ENCODE measurements at places on chromosomes 13 and 19.

DNA sequence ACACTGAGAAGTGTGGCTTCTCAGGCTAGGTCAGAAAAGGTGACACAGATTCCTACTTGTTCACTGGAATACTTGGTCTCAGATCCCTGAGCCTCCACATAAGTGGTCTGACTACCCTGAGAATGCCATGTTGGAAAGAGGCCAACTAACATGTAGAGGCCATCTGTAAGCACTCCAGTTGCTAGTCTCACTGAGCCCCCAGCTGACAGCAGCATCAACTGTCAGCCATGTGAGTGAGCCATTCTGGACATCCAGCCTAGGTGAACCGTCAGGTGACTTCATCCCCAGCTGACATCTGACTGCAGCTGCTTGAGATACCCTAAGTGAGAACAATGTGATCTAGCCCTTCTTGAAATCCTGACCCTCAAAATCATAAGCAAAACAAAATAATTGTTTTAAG lies 18.1 kb upstream of the ARL11 start:
- no peak overlapping the region for H3K4me3 ChIP-seq
- no peak overlapping the region for H3K27ac ChIP-seq
- no peaks in the 10 kb centered on the region for H3K27me3 ChIP-seq
- H3K36me3 ChIP-seq, result no peaks in the 10 kb centered on the region
- no peak for DNase-seq
- no peaks in the 10 kb centered on the region for H3K4me1 ChIP-seq

- no peaks in the 10 kb centered on the region for H3K36me3 ChIP-seq
- no peak for DNase-seq
- no peaks in the 10 kb centered on the region for H3K4me1 ChIP-seq
- H3K27ac ChIP-seq, result no peak overlapping the region
- no peak overlapping the region for H3K4me3 ChIP-seq
Measured at GRCh38 chr13:35086667-35087066, 144.6 kb downstream of the NBEA start.

DNA sequence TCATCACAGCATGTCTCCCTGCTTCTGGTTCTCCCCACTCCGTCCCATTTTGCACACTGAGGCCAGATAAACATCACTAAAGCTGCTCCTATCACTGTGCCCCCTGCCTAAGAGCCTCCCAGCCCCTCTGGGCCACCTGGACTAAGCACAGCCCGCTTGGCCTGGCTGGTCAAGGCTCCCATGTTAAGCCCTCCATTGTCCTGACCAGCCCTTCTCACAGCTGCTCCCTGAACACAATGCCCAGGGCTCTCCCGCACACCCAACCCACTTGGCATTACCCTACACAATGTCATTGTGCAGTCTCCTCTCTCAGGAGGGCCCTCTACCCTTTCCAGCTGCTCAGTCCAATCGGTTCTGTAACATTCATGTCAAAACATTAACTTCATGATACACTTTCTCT lies 133.4 kb downstream of the NUFIP1 start:
- H3K27me3 ChIP-seq, result no peaks in the 10 kb centered on the region
- no peaks in the 10 kb centered on the region for H3K36me3 ChIP-seq
- H3K4me3 ChIP-seq, result no peak overlapping the region
- DNase-seq, result no peak

DNA sequence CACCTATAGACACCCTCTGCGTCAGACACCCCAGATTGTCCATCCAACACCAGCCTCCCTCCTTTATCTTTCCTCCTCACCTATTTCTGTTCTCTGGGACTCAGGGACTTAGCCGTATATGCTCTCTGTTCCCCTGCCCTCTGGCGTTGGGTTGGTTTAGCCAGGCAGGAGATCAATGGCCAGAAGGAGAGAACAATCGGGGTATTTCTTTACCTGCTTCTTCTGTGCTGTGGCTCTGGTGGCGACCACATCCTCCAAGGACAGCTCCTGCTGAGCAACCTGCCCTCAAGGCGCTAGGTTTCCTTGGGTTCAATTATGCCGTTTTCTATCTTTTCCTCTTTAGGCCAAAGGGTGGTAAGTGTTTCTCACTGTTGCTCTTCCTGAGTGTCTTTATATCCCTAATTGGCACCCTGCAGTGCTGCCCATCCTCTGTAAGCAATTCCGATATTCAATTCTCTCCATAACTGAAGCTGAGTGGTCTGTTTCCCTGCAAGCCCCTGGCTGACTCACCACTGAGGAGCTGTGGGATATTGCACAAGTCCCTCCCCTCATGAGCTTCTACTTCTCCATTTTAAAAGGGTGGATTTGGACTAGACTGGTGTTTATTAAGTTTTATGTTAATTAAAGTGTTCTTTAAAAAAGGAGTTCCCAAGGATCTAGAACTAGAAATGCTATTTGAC lies 63.7 kb upstream of the TMTC4 start:
- no peak overlapping the region for H3K27ac ChIP-seq
- H3K36me3 ChIP-seq, result no peaks in the 10 kb centered on the region
- peaks cover 30% of the 10 kb centered on the region for H3K4me1 ChIP-seq
- no peak overlapping the region for H3K4me3 ChIP-seq
- no peaks in the 10 kb centered on the region for H3K27me3 ChIP-seq

- no peaks in the 10 kb centered on the region for H3K27me3 ChIP-seq
- H3K27ac ChIP-seq, result no peak overlapping the region
- H3K4me3 ChIP-seq, result no peak overlapping the region
- H3K36me3 ChIP-seq, result no peaks in the 10 kb centered on the region
- DNase-seq, result no peak
Measured at GRCh38 chr19:29467824-29468401, 57.9 kb upstream of the VSTM2B start.

DNA sequence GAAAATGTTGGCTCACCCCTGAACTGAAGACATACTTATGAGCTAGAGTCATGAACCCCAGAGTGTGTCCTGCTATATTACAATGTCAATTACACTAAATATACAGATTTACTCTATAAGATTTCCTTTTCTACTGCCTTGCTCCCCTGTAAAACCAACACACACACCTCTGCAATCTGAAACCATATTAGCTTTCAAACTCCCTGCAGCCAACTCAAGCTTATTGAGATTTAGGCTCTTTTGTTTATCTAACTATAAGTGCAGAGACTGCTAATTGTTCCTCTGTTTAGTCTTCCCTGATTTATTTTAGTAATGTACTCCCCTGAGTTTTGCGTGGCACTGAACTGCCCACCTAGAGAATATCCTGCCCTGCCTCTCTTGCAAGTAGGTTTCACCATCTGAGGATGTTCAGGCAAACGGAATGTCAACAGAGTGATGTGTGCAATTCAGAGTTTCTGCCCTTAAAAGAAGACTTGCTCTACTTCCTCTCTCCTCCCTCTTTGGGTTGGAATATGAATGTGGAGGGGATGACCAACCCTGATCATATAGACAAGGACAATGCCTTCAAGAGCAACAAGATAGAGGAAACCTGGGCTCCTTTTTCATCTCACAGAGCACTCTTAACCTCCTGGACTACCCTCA lies 22.3 kb downstream of the FAM216B start:
- no peak overlapping the region for H3K4me3 ChIP-seq
- DNase-seq, result no peak
- H3K4me1 ChIP-seq, result no peaks in the 10 kb centered on the region
- no peak overlapping the region for H3K27ac ChIP-seq
- H3K36me3 ChIP-seq, result no peaks in the 10 kb centered on the region

DNA sequence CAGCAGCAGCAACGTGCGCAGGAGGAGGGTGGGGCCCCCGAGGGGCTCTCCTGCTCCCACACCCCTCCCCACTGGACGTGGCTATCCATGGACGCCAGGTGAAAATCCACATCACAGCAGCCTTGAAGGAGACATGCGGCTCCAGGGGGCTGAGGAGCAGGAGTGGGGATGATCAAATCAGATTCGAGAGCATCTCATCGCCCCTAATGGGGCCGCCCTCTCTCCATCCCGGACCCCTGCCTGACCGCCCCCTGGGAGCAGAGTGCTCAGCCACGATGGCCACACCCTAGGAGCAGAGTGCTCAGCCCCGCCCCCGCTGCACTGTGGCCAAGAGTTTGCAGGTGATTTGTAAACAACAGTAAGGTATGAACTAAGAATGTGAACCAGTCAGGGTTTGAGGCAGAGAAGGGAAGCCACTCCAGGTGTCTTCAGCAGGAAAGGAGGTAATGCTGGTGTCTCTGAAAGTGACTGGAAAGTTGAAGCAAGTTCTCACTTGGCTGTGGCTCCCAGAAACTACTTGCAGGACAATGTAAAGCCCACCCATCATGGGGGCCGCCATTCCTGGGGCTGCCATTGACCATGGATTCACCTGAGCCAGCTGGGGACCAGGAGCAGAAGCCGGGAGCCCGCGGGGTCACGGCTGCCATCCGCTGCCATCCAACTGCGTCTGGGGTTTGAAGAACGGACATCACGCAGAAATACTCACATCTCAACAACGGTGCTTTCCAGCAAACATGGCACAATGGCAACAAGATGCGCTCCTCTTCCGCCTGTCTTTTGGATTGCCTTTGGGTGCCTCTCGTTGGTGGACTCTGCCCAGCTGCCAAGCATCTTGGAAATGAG lies 71.8 kb downstream of the SPACA7 start:
- peaks cover 4% of the 10 kb centered on the region for H3K4me1 ChIP-seq
- H3K36me3 ChIP-seq, result no peaks in the 10 kb centered on the region
- H3K27me3 ChIP-seq, result no peaks in the 10 kb centered on the region
- DNase-seq, result no peak

GRCh38 chr13:86909318-86909717 lies 761.9 kb upstream of the SLITRK5 start:
- DNase-seq, result no peak
- no peaks in the 10 kb centered on the region for H3K4me1 ChIP-seq
- H3K27me3 ChIP-seq, result no peaks in the 10 kb centered on the region
- H3K36me3 ChIP-seq, result no peaks in the 10 kb centered on the region
- H3K27ac ChIP-seq, result no peak overlapping the region

DNA sequence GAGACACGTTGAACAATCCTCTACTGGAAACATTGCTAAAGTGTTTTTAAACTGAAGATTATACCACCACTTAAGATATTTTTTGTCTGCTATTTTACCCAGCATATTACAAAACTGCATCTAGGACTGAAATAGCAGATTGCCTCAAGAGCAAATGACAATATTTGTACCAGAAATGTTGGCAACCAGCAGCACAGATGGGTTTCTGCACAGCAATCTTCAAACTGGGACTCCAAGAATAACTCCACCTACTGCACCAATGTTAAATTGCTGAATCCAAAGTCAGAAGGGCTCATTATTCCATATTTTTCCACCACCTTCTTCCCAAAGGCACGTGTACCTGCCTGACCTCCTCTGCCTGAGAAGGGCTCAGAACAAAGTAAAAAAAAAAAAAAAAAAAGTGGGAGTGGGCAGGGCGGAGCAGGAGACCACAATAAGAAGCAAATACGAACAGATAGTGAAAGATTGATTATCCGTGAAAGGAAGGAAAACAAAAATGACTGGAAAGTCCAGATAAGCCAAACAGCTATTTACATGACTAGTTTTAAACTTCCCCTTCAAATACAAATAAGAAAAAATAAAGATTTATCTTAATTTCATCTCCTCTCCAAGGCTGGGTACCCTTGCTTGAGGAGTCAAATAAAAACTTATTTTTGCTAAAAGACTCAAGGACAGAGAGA lies 79.4 kb downstream of the FOXO1 start:
- no peaks in the 10 kb centered on the region for H3K36me3 ChIP-seq
- no peak overlapping the region for H3K27ac ChIP-seq
- no peak for DNase-seq
- H3K27me3 ChIP-seq, result no peaks in the 10 kb centered on the region
- no peak overlapping the region for H3K4me3 ChIP-seq

Data from liver (tissue), 10 donors.